ENCODE measurements at places on chromosomes 16 and 17.

GRCh38 chr16:88712362-88712979 lies 6.2 kb downstream of the CTU2 start:
- no peak for DNase-seq

DNA sequence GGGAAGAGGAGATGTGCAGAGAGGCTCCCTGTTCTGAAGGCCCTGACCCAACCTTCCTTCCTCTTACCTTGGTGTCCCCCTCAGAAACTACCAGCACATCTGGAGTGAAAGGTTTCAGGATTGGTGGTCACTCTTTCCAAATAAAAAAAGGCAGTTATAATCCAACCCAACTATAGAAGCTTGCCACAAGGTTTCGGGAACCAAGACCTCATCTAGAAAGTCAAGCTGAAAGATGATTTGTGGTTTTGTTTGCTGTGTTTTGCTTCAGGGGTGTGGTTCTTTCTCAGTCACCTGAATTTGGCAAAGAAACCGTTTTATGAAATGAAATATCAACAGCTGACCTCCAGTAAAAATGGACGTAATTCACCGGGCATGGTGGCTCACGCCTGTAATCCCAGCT lies 19.3 kb downstream of the SHMT1 start:
- DNase-seq, result no peak

- no peak for DNase-seq
Measured at GRCh38 chr16:75718452-75718851, 7.8 kb downstream of the CPHXL start.

GRCh38 chr17:5705876-5706576 lies 121.7 kb upstream of the NLRP1 start:
- DNase-seq, result no peak

- DNase-seq, result no peak
Measured at GRCh38 chr17:21535686-21536375, 156.5 kb upstream of the KCNJ18 start.

DNA sequence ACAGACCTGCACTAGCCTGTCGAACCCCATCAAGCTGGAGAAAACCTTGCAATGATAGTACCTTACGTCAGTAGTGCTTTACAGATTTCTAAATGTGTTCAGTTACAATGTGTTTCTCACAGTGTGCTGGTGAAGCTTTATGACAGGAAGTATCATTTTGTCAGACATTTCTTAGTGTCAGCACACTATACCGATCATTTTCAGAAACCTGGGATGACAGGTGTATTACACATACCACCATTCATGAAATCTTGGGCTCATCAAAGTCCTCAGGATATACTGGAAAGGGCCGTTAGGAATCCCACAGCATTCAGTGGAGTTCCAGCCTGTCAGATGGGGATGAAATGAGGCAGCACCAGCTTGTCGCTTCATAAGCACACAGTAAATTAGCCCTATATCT lies 27.3 kb downstream of the TTC19 start:
- DNase-seq, result no peak

- peak; percentile 100 for DNase-seq
Measured at GRCh38 chr17:71032746-71033273, 863.5 kb downstream of the KCNJ2 start.

- peak; percentile 84 for DNase-seq
Measured at GRCh38 chr17:63675607-63676546, 24.0 kb downstream of the LIMD2 start.
